Stimulated activated CD8-positive, alpha-beta memory T cell treated with anti-CD3 and anti-CD28 coated beads, Interleukin-12 subunit alpha, Interleukin-12 subunit beta, amount 100 ng/mL, for 4 hours (primary cell): ENCODE measurements at places on chromosomes 11 and 22.
A peak's percentile ranks its signal among the peaks of the same experiment; 100 is the strongest.

- DNase-seq = no peak
Observed at GRCh38 chr11:3434976-3435375, 56.0 kb upstream of the ZNF195 start.

GRCh38 chr11:66727282-66728037, 1.6 kb downstream of the SPTBN2 start:
- DNase-seq = no peak

DNA sequence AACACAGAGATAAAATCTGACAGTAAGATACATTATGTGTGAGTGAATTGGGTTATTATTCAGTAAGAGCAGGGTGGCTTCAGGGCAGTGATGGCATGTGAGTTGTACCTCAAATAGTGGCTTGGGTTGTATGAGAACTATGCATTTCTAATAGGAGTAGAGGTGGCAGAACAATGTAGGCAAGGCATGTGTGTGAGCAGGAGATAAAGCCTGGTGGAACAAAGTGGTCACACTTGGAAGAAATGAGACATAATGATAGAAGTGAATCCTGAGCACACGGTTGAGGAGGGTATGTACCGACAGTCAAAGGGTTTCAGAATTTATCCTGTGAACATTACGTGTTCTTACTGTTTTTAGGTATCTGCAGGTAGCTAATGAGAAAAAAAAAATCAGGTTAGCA, 159.3 kb downstream of the CASP12 start:
- DNase-seq = no peak

DNA sequence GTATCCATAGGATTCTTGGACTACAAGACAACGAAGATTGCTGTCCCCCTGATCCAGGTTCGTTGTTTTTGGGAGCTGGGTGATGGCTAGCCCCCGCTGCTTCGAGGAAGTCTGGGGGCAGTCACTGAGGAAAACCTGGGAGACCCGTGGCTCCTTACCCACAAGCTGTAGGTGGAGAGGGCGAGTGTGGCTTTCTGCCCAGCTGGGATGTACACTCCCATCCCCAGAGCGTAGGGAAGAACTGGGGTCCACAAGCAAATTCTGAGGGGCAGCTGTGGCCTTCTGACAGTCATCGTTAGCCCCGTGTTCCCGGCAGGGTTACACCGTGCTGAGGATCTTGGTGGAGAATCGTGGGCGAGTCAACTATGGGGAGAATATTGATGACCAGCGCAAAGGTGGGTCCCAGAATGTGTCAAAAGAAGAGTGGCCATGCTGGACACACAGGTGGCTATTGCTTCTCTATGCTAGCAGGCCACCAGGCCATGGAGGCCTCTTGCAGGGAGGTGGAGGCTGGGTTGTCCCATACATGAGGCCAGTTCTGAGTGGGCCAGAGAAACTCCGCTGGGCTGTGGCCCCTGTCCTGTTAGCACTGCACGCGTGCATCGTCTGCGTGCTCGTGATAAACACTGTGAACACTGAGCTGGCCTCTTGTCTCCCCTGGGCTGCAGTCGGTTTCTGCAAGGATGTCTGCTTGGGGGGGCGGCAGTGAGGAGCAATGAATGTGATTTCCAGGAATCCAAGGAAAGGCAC, 39.8 kb downstream of the GLB1L2 start:
- DNase-seq = no peak

GRCh38 chr11:8263109-8263768, 439 bp downstream of the LMO1 start:
- DNase-seq = no peak

DNA sequence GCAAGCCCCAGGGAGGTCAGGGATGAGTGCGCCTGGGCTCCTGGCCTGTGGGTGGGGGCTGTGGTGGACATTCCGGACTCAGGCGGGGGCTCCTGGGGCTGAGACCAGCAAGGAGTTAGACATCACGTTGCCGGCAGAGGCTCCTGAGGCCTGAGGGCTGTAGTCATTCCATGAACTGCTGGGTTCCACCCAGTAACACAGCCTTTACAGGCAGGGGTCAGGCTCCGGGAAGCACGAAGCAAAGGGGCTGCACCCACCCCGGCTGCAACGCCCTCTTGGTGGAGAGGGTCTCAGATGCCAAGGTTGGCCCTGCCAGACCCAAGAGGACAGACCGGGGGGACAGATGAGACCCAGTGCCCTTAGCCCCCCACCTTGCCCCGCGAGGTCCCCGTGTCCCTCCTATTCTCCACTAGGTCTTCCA, 9.0 kb downstream of the TNNT3 start:
- DNase-seq = no peak

- DNase-seq = no peak
Observed at GRCh38 chr11:123696183-123696582, 41.8 kb upstream of the SCN3B start.

- DNase-seq = no peak
Observed at GRCh38 chr11:107591378-107592230, 657 bp downstream of the ELMOD1 start.

DNA sequence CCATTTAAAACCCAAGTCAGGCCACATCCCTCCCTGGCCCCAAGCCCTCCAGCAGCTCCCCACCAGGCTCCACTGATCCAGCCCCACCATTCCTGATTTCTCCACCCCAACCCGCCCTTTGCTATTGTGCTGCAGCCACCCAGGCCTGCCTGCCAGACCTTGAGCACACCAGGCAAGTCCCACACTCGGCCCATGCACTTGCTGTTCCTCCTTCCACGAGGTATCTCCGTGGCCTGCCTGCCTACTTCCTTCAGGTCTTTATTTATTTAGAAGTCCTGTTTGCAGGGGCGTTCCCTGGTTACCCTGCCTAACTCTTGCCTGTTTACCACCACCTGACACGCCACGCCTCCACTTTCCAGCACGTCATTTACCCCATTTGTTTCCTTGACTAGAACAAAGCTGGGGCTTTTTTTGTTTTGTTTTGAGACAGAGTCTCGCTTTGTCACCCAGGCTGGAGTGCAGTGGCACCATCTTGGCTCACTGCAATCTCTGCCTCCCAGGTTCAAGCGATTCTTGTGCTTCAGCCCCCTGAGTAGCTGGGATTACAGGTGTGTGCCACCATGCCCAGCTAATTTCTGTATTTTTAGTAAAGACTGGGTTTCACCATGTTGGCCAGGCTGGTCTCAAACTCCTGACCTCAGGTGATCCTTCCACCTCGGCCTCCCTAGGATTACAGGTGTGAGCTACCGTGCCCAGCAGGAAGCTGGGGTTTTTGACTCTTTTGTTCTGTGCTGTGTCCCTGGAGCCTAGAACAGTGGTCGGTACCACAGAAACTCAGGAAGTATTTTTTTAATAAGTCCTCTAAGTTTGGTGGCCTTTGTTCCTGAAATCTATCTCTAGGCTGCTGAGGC, 6.7 kb downstream of the CENPM start:
- peak; percentile 78 for DNase-seq

DNA sequence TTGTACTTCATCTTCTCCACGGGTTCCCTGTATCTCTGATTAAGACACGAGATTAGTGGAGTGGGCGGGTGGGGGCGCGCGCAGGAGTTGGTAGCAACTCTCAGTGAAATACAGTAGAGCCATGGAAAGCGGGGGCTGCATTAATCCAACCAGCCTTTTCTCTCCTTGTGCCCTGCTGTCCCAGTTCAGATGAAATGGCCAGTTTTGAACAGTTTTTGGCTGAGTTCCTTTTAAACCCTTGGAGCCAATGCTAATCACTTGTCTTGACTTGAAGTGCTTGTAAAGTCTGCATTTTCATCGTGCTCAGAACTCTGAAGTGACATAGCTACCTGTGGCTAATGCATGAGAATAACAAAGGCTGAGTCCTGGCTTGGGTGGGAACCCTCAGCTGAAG, 734 bp upstream of the TMEM123 start:
- DNase-seq = no peak

GRCh38 chr11:78418584-78419211, 1.1 kb upstream of the GAB2 start:
- no peak for DNase-seq

- no peak for DNase-seq
Observed at GRCh38 chr22:39123751-39124581, 26.9 kb downstream of the APOBEC3H start.

DNA sequence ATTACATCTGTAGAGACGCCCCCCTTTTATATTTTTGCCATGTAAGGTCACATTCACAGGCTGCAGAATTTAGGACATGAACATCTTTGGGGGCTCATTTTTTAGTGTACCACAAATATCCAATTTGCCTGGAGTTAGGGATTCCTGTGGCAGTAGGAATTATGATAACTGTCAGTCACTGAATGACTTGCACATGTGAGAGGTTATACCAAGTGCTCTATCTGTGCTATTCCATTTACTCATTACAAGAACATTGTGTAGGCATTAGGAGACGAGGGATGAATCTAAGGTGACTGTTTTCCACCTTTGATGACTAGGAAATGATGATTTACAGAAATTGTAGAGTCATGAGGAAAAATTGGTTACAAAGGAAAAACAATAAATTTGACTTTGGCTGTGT, 79.3 kb downstream of the LIF start:
- DNase-seq = no peak

DNA sequence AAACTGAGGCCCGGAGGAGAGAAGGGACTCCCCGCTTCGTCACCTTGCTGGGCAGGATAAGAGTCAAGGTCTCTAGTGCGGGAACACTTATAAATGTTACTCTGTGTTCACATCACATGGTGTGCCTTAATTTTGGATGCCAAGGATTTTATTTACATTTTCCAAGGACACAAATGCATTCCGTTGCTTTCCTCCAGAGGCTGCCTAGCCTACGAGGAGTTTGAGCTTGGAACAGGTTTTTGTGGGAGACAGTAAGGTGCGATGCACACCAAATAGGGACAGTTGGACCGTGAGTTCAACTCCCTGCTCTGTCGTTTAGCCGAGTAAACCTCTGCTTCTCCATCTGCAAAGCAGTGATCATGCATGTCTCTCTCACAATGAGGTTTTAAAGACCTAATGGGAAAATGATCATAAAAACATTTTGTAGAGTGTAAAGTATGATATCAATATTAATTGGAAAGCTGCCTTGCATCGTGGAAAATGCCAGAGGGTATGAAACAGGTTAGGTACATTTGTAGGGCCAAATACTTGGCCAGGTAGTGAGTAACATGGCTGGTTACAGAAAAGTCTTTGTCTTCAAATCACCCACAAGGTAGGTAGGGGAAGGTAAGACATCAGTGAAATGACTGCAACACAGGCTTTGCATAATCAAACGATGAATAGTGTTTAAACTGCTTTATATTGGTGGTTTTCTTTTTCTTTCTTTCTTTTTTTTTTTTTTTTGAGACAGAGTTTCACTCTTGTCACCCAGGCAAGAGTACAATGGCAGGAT, 61.8 kb downstream of the ST3GAL4 start:
- no peak for DNase-seq

GRCh38 chr11:95904009-95904650, 19.8 kb downstream of the MTMR2 start:
- no peak for DNase-seq

DNA sequence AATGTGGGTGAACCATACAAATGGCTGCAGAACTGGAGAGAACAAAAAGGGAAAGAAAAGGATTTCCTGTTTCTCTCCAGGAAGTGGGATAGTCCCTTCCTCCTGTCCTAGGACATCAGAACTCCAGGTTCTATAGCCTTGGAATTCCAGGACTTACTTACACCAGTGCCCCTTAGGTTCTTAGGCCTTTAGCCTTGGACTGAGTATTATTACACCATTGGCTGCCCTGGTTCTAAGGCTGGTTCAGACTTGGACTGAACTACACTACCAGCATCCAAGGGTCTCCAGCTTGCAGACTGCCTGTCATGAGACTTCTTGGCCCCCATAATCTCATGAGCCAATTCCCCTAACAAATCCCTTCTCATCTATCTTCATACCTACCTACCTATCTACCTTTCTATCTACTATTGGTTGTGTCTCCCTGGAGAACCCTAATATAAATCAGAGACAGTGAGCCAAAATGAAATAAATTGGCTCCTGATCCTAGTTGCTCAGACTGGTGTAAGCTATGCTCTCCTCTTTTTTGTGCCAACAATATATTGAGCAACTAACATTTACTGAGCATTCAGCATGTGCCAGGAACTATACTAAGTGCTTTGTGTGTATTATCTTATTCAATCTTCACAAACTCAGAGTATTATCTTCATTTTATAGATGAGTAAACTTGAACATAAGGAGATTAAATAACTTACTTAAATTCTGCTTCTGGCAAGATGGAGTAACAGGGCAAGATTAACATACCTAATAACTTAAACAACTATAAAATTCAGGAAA, 303.7 kb downstream of the TTC28 start:
- DNase-seq = no peak

- no peak for DNase-seq
Observed at GRCh38 chr11:107307991-107308390, 149.6 kb downstream of the CWF19L2 start.

DNA sequence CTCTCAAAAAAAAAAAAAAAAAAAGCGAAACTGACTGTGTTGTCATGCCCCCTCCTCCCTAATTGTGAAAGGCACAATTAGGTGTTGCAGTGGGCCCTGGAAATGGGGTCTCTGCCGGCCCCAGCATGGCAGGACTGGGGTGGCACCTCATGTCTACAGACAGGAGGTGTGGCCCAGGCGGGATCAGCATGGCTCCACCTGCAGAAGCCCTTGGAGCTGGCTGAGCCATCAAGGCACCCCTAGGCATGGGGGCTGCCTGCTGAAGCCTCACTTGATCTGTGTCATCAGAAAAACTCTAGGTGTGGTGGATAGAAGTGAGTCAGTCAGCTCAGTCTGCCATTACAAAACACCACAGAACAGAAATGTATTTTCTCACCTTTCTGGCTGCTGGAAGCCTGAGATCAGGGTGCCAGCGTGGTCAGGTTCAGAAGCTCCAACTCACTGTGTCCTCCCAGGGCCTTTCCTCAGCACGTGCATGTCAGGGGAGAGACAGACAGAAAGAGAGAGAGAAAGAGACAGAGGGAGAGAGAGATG, 10.1 kb upstream of the B4GALNT4 start:
- DNase-seq = no peak

DNA sequence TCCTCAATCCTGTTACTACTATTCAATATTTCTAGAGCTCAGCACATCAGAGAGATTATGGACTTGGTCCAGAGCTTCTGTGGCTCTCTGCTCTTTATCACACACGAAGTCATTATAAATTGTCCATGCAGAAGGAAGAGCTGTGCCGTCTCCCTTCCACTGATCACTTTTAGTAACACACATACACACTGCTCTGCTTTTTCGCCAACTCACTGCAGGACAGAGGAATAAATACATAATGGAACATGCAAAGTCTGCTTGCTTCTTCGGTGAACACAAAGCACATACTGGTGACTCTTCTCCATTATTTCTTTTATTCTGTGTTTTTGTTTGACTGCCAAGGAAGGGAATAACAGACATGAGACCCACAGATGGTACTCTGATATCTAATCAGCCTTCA, 1000.0 kb upstream of the TENM4 start:
- DNase-seq = no peak

GRCh38 chr22:49464037-49464436, 363.6 kb downstream of the BRD1 start:
- no peak for DNase-seq

DNA sequence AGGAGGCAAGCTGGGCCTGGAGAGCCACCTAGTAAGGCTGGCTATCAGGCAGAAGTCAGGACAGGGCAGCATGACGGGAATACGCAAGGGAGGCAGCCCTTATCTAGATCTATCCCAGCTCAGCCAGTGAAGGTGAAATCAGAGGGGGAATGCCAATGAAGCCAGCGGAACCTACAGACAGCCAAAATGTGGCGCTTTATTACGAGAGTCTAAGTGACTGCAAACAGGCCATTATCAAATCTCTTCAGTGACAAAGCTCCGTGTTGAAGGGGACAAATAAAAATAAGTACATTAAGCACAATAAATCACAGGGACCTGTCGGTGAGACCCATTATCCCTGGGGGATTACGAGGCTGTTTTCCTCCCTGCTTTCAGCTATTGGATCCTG, 22.8 kb downstream of the LARGE1 start:
- no peak for DNase-seq
